ENCODE measurements at places on chromosomes 12 and 14.

DNA sequence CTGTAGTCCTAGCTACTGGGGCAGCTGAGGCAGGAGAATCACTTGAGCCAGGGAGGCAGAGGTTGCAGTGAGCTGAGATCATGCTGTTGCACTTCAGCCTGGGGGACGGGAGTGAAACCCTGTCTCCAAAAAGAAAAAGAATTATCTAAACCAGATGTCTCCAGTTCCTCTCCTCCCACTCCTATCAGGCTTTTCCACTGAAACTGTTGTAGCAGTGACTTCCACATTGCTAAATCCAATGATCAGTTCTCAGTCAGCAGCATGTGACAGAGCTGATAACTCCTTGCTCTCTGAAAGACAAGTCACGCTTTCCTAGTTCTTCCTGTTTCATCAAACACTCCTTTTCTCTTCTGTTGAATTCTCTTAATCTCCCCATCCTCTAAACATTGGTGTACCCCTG lies 8.6 kb downstream of the SLC38A6 start:
- DNase-seq = no peak

DNA sequence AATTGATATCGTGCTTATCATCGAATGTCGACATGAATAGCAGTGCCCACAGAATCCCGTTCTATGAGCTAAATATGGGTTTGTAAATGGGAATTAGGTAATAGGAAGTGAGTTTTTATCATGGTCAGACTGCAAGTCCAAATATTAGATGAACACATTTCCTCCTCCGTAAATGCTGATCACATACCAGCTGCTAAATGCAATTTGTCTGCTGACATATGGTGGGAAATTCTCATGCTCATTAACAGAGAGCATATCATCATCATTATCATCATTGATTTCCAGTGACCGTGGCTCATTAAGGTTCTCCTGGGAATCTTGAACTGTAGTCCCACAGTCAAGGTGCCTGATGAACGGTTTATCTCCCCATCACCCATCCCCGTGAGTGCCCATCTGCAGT lies 998.8 kb upstream of the TMEM132C start:
- no peak for DNase-seq

- no peak for DNase-seq
Measured at GRCh38 chr14:36988568-36988967, 183.8 kb downstream of the SLC25A21 start.

- DNase-seq = no peak
Measured at GRCh38 chr14:76687611-76688382, 73.5 kb upstream of the VASH1 start.

- no peak for DNase-seq
Measured at GRCh38 chr14:71597287-71597920, 334.8 kb upstream of the RGS6 start.

Data from activated naive CD8-positive, alpha-beta T cell treated with anti-CD3 and anti-CD28 coated beads, Interleukin-2, amount 10 ng/mL, durations not matched to agents 7 days and 5 days (primary cell).